ENCODE measurements at places on chromosomes 12 and 14. TPM values are rescaled to one million over a fixed set of nuclear protein-coding genes. Genes with fewer than 3 reads are reported as not detected.

Gene PRPH
- not detected for total RNA-seq

Gene RPL10L
- not detected for total RNA-seq

Gene A2ML1
- not detected for total RNA-seq

Gene EML5
- 0.13 TPM for total RNA-seq

Gene RERG
- total RNA-seq: not detected

Gene SYNDIG1L
- not detected for total RNA-seq

Gene CIROP
- not detected for total RNA-seq

Gene ACOT4
- 0.26 TPM for total RNA-seq

Gene NPFF
- not detected for total RNA-seq

Gene GCH1
- total RNA-seq: 8.5 TPM

Gene PTCSC3
- not detected for total RNA-seq

Gene SYNJ2BP
- total RNA-seq: 18.2 TPM

Gene MCRS1
- total RNA-seq: 52.7 TPM

Gene IKZF4
- 0.13 TPM for total RNA-seq

Data from dermis microvascular lymphatic vessel endothelial cell (primary cell).